ENCODE measurements at places on chromosomes 7 and 10.

- DNase-seq: no peak
Observed at GRCh38 chr10:63376560-63377304, 89.0 kb downstream of the JMJD1C start.

DNA sequence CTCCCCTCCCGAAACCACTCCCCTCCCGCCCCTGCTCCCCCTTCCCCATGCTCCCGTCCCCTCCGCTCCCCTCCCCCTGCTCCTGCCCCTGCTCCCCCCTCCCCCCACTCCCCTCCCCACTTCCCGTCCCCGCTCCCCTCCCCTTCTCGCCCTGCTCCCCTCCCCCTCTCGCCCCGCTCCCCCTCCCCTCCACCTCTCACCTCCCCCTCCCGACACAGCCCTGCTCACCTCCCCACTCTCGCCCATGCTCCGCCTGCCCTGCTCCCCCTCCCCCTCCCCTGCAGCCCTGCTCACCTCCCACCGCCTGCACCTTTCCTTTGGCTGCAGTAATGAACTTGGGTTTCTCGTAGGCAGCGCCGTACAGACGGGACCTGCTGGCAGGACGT, 49.9 kb upstream of the NKX6-2 start:
- DNase-seq: no peak

DNA sequence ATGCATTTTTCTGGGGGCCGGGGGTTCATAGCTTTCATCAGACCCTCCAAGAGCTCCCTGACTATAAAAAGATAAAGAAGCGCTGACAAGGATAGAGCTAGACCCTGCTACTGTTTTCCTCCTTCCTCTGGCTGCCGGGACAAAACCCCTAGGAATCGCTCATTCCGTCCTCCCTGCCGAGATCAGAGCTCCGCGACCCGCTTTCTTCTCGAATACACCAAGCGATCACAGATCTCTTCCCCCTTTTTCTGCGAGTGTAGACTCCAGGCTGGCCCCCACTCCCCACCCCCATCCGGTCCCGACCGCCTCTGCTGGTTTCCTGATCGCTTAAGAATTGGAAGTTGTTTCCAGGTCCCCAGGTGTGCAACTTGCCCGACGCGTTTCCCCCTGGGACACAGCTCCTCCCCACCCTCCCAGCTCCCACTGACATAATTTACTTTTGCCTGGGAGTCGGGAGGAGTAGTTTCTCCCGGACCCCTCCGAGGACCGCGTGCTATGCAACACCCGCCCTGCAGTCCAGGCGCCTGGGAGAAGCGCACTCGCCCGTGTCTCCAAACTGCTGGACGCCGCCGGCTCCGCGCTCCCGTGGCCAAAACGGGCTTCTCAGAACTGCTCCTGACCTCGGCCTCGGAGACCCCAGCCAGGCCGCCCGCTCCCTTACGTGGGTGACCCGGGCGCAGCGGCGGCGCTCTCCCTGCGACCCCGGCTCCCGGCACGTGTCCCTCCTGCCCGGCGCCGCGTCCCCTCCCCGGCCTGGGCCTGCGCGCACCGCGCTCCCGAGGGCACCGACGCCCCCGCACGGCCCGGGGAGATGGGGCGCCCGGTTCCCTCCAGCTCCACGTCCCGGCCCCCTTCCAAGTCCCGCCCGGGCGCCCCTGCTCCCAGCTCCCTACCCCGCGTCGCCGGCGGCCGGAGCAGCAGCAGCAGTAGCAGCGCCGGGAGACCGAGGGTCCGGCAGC, 552 bp downstream of the IL15RA start:
- peak; percentile 71 for DNase-seq

GRCh38 chr7:13017333-13017857, 330.0 kb downstream of the ARL4A start:
- DNase-seq: no peak

DNA sequence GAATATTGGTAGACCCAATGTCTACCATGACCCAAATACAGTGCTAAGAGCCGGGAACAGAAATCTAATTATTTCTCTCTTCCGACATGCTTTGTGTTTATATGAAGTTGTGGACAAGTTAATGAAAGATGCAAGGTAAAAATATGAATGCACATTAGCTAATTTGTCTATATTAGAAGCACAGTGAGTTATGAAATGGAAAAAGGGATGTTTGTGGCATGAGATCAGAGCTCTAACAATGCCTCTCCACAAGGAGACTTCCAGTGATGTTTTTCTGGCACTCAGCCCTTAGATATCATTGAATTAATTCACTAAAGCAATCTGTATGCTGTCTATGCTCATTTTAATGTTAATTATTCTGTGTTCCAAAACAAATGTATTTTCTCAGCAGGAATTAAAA, 897.2 kb downstream of the CNTNAP2 start:
- DNase-seq: no peak

DNA sequence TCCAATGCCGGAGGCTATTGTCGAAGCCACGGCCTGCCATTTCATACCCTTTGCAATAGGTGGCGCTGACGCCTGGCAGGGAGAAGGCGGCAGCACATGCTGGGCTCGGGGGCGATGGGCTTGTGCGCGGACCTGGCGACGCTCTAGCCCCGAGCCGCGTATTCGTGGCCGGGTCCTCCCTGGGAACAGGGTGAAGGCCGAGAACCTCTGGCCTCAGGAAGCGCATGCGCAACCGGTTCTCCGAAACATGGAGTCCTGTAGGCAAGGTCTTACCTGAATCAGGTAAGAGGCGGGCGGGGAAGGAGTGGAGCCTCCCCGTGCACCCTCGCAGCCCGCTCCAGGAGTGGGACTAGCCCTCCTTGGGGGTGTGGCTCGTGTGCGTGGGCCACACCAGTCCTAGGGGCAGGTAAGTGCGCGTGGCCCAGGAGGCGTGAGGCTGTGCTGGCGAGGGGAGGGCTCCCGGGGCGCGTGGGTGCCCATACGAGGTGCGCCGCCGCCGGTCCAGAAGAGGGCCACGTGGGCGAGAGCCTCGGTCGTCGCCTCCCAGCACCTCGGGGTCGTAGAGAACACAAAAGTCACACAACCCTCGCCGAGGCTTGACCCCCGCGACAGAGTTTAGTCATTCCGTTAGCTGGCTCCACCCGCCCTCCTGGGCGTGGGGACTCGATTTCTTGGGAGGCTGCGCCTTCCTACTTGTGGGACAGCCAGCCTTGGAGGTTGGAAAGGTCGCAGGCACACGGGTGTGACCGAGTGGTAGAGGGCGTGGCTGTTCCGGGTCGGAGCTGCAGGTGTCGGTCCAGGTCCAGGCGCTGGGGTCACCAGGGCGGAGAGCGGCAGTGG, 5.6 kb upstream of the MEST start:
- no peak for DNase-seq

DNA sequence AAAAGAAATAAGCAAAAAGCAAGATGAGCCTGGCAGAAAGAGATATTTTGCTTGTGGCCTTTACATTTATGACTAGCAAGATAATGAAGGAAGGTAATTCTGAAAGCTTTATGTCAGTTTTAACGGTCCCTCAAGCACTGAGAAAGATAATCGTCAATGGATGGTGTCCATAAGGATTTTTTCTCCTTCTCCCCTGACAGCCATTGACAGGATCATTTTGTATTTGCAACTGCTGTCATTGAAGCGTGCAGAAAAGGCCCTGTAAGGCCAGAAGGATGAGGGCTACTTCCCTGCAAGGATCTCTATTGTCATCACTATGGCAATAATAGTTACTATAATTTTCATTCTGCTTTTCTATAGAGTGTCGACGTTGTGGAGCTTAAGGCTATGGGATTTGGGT, 994 bp upstream of the LRGUK start:
- DNase-seq: no peak

DNA sequence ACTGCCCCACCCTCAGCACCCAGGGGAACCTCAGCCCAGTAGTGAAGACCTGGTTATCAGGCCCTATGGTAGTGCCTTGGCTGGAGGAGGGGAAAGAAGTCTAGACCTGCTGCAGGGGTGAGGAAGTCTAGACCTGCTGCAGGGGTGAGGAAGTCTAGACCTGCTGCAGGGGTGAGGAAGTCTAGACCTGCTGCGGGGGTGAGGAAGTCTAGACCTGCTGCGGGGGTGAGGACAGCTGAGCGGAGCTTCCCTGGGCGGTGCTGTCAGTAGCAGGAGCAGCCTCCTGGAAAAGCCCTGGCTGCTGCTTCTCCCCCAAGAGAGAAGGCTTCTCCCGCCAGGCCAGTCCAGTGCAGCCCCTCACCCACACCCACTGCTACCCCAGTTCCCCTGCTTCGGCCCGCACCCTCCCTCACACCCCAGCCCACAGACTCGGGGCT, 6.3 kb downstream of the NOS3 start:
- DNase-seq: no peak

DNA sequence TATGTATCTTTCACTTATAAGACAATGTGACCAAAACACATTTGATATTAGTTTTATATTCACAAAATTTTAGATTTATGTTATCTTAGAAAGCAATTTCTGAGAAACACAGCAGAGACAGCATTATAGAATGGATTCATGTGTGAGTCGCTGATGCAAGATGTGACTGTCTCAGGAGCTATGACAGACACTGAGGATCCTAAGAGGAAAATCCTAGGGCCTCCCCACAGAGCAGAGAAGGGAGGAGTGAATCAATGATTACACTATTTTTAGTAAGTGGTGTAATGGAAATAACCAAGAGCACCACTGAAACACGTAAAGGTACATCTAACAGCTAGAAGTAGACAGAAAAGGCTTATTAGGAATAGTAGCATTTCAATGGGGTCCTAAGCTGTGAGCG, 204.0 kb upstream of the PTN start:
- DNase-seq: no peak

DNA sequence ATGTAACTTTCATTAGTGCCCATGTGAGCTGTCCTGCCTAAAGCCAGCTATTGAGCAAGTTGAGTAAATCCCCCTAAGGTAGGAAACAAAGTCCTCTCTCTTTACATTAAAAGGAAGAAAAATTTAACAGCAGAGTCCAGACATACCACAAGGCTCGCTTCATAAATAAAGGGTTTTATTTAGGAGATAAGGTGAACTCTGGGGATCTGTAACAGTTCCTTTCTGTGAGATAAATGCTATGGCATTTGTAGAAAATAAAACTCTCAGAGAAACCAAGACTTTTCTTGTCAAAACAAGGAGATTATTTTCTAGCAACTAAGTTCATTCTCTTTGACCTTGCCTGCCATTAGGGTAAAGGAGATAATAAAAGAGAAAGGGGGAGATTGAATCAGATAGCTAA, 32.3 kb upstream of the LYZL1 start:
- DNase-seq: no peak

DNA sequence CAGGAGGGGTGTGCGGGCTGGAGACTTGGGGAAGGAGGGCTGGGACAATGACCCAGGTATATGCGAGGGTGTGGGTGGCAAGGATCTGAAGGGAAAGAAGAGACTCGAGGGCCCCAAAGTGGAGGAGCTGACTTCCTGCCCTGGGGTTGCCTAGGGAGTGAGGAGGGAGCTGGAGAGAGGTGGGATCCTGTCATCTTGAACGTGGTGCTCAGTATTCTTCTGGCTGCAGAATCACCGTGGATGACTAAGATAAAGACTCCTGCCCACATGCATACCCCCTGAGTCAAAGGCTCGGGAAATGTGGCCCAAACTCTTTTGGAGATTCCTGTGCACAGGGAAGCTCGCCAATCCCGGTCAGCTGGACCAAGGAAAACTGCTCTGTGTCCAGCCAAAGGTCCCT, 31.2 kb downstream of the COL17A1 start:
- DNase-seq: no peak
